Kidney capillary endothelial cell (primary cell): ENCODE measurements at places on chromosomes 16 and 17.

GRCh38 chr16:17078931-17079631 lies 391.7 kb downstream of the XYLT1 start:
- DNase-seq, result no peak

- no peak for DNase-seq
These were observed 21.3 kb downstream of the OTOA start for GRCh38 chr16:21685034-21685455.

DNA sequence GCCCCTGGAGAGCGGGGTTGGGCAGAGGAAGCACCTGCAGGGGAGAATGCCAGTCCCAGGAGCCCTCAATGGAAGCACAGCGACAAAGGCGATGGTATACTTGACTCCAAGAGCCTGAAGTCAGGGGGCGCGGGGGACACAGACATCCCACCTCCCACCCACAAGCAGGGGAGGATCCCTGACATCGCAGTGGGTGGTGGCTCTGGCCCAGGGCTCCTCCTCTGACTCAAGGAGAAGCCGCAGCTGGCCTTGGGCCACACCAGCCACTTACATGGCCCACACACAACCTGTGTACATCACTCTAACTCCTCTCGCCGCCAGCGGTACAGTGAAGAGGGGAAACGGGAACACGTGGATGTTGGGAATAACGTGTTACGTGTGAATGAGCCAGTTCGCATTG lies 44.3 kb downstream of the FZD2 start:
- no peak for DNase-seq

DNA sequence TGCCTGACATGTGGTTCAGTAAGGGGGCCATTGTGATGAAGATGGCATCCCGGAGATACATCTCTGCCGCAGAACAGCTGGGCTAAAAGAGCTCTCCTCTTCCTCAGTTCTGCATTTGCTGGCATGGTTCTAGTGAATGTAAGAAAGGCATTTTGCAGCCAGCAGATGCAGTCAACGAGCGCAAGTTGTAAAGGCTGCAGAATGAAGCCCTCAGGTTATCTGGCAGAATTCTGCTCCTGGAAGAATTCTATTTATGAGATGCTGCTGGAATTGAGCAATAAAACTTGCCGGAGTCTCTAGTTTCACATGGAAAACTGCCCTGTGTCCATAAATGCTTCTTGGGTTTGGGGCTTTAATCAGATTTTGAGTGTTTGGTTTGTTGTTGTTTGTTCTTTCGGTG lies 176.8 kb upstream of the HSBP1 start:
- no peak for DNase-seq

GRCh38 chr17:688100-688989 lies 26.3 kb downstream of the VPS53 start:
- DNase-seq, result peak; percentile 29

DNA sequence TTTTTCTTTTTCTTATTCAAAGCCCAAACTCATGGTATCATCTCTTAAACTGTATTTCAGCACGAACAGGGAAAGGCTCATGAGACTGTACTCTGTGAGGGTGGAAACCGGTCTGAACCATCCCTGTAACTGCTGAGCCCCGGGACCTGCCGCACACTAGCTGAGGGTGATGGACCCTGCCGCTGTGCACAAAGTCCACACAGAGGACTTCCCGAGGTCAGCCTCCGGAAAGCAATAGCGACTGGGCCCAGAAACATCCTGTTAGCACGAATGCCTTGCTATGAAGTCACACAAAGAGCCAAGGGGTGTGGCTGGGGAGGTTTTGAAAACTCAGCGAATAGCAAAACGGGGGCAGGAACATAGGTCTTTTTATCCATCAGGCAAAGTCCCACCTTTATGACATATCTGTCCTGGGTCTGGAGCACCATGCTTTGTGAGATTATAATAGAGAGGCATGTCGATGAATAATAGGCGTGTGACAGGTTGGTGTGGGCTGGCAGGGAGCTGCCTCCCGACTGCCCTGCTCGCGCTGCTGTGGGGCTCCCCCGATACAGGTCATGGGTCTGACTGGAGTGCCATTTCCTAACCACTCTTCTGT lies 33.4 kb downstream of the CDK5R1 start:
- DNase-seq, result peak; percentile 92

DNA sequence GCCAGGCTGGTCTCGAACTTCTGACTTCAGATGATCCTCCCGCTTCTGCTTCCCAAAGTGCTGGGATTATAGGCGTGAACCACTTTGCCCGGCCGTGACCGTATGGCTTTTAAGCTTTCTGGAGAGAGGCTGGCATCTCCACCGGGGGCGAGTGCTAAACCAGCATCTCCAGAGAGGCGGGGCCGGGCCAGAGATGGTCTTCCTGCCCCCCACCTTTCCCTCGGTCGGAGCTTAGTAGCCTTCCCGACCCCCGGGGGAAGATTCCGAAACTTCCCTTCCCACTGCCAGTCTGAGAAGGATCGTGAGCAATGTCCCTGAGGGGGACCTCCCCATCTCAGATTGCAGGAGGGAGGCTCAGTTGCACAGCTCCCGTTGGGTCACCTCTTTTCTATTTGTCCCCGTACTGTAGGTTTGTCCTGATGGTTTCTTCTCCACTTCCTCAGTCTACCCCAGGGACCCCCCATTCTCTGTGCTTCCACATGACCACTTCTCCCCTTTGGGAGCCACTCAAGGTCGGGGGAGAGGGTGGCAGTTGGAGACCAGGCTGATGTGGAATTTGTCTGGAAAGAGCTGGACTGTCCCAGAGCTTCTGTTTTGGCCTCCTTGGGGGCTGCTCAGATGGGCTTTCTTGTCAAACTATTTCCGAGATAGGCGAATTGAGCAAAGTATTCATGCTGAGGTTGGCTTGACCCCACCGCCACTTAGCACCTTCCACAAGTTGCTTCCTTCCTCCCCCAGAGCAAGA lies 18.2 kb downstream of the IGF2BP1 start:
- DNase-seq, result no peak
